ENCODE measurements at places on chromosomes 12 and 14. TPM values are rescaled to one million over a fixed set of nuclear protein-coding genes. Genes with fewer than 3 reads are reported as not detected.

RERG gene
- total RNA-seq: not detected

DNA sequence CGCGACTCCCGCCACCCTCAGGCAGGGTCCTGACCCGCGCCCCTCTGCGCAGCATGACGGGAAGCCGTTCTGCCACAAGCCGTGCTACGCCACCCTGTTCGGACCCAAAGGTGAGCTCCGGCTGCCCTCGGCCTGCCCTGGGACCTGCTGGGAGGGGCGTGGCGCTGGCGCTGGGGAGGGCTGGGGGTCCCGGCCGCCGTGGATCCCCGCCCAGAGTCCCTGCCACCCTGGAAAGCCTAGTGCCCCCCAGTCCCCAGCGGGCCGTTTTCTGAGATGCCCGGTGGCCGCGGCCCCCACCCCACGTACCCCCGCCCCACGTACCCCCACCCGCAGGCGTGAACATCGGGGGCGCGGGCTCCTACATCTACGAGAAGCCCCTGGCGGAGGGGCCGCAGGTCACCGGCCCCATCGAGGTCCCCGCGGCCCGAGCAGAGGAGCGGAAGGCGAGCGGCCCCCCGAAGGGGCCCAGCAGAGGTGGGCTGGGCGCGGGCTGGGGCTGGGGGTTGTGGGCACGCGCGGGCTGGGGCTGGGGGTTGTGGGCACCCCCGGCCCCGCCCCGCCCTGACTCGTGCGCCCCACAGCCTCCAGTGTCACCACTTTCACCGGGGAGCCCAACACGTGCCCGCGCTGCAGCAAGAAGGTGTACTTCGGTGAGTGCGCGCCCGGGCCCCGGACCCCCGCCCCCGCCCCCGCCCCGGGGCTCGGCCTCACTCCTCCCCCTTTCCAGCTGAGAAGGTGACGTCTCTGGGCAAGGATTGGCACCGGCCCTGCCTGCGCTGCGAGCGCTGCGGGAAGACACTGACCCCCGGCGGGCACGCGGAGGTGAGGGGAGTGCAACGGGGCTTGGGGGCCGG is 4.0 kb downstream of the CRIP2 start:
- no peak for DNase-seq

GRCh38 chr14:72164420-72165228 is 232.4 kb downstream of the RGS6 start:
- DNase-seq: no peak

DNA sequence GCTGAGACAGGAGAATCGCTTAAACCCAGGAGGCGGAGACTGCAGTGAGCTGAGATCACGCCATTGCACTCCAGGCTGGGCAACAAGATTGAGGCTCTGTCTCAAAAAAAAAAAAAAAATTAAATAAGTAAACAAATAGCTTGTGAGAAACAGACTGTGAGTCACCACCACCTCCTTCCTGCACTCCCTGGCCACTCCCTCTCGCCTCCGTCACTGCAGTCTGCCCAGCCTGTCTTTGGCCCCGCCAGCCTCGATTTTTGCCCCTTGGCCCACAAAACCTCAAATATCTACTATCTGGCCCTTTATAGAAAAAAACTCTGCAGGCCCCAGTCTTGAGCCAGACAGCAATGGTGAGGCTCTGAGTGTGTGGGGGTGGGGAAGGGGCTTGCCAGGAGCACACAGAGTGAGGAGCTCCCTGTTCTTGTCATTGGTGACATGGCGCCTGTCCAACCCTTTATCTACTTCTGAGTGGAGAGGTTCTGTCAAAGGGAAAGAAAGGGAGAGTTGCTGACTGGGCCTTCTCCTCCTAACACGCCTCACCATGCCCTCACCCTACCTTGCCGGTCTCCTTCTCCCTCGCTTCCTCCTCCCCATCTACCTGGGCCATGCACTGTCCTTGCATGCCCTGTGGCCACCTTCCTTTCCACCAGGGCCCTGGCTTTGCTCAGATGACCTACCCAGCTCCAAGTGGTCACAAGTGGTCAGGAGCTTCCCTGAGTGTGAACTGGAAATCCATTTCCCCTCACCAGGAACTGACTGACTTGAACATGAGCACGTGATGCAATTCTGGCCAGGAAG is 22.1 kb downstream of the LGMN start:
- peak; percentile 79 for DNase-seq

- no peak for DNase-seq
These were observed 61.8 kb downstream of the PHLDA1 start for GRCh38 chr12:75969768-75970167.

DNA sequence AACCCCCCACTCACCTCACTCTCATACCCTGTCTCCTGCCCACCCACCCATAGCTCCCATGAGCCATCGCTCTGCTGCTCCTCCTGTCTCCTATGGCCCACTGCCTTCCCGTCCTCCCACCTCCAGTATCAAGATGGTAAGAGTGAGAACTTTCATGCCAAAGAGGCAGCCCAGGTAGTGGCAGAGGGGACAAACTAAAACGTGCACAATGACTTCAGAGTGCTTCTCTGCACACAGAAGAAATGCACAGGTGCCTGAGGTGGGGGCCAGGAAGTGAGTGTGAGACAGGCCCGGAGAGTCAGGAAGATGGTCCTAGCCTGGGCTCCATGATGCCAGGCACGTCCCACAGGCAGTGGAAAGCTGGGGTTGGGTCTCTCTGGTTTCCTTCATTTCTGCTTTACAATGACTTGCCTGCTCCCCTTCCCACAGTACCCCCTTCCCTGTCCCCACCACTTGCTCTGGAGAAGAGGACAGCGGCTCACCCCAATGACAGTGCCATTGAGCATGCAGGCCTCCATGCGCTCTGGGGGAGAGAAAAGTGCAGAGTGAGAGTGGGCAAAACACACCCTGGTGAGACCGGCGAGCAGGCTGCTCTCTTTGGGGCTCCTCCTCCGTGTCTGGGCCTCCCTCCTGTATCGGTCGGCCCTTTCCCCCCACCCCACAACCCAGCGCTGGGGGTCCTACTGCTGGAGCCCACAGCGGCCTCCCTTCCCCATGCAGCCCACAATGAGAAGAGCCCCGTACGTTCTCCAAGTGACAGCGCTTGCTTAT is 22.8 kb upstream of the ANO2 start:
- no peak for DNase-seq

DNA sequence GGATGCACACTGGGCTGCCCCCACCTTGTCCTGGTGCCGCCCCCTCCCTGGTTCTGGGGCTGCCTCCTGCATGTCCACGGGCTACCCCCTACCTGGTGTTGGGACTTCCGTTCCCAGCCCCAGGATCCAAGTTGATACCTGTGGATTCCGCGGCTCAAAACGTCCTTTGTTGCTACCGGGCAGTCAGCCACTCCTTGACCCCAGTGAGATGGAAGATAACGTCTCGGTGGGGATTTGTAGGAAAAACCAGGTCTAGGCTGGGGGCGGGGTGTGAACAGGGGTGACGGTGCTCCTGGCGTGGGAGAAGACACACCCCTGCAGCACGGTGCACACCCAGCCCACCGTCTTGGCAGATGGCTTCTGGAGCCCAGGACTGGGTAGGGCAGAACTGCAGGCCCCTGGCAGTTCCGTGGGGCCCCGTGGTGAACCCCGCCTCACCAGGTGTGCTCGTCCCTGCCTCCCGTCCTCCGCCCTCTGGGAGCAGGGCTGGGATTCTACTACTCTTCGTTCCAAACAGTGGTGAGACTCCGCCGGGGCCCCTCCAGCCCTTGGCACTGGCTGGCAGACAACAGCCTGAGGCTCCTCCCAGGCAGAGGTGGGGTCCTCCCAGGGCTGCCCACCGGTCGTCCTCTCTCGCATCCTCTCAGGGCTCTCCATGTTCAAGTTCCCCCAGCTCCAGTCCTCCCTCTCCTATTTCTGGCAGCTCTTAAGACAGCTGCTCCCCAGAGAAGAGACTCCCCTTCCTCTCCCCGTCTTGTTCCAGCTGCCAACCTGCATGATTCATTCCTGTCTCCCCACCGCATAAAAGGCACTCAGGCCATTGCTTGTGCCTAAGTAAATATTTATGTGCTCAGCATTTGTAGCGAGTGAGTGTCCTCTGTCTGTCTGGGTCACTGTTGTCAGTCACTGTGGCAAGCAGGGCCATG is 75.5 kb downstream of the FBXL14 start:
- peak; percentile 84 for DNase-seq
